ENCODE measurements at places on chromosomes 3 and 15.

- no peak for DNase-seq
Observed at GRCh38 chr3:122392868-122393844, 9.2 kb downstream of the FAM162A start.

- no peak for DNase-seq
Observed at GRCh38 chr3:50150404-50150750, 4.7 kb upstream of the SEMA3F start.

DNA sequence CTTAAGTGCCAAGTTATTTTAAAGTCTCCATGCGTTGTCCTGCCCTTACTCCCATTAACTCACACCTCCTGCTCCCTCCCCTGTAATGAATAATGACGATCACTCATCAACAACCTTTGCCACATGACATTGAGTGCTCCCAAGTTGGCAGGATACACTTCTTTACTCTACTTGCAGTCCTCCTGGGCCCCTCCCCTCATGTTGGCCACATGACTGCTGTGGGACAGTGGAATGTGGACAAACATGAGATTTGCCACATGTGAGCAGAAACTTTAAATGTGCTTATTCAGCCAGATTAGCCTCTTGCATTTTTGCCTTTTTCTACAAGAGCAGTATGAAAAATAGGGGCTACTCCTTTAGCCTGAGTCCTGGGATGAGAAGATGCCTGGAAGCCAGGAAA, 167.9 kb downstream of the DCLK3 start:
- DNase-seq = no peak

DNA sequence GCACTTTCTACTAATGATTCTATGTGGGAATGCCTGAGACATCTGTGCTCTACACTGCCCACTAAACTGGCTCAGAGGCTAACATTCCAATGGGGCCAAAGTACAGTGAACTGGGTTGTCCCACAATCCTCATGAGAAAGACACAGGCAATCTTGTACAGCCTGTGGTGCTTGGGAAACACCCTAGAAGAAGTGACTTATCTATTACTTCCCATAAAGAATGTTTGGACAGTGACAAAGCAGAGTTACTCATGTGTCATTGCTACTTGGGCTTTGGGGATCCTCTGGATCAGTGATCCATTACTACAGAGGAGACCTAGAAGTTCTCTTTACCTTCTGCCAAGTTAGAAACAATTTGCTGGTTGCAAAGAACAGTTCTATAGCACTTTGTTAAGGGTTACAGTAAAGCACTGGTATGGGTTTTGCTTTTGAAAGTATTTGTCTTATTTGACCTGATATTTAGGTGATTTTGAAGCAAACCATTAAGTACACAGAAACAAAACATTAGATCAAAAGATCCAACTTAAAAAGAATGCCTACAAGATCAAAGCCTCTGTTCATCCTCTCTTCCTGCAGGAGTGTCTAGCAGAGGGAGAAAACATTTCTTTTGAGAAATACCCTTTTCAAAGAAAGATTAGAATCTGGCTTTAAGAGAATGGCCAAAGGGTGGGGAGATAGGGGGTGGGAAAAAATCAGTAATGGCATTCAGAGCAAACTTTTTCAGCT, 75.8 kb downstream of the CTNNB1 start:
- no peak for DNase-seq

- DNase-seq = no peak
Observed at GRCh38 chr3:142355692-142356091, 92.1 kb downstream of the XRN1 start.

- DNase-seq = no peak
Observed at GRCh38 chr3:152703245-152703890, 131.6 kb upstream of the P2RY1 start.

GRCh38 chr3:13388816-13389215, 31.3 kb downstream of the NUP210 start:
- no peak for DNase-seq
